ENCODE measurements at places on chromosomes 5 and 9.

GRCh38 chr5:171571663-171572062 is 152.2 kb downstream of the FGF18 start:
- DNase-seq = peak; percentile 51

GRCh38 chr5:179870403-179870903 is 11.8 kb upstream of the MRNIP start:
- DNase-seq = peak; percentile 44

- DNase-seq = no peak
Observed at GRCh38 chr5:62127098-62127736, 178.8 kb upstream of the KIF2A start.

DNA sequence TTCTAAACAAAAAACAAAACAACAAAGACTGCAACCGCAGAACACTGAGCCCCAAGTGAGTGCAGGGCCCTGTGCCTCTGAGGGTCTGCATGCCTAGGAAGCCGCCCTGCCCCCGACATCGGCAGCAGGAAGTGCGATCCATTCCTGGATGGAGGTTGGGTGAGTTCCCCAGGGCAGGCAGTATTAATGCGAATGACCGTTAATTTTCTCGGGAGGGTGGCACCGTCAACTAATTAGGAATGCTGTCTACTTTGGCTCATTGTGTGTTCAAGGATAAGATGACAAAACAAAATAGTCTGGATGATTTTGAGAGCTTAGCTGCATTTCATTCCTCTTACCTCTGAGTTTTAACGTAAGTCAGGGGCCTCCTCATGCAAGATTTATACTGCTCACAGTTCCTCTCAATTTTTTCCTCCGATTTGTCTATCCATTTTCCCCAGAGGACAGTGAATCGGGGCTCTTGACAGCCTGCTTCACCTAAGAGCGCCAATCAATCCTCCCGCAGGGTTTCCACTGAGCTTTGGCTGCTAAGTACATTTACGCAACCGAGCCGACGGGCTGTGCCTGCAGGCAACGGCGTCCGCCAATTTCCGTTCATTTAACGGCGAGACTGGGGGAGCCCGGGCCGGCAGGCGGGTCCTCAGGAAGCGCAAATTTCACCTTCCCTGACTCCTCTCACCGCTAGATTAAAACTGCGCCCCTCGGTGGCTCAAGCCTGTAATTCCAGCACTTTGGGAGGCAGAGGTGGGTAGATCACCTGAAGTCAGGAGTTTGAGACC is 2.9 kb upstream of the NXNL2 start:
- peak; percentile 71 for DNase-seq

GRCh38 chr9:108652851-108653250 is 202.9 kb downstream of the ACTL7B start:
- no peak for DNase-seq

Measured in EH (cell line).